ENCODE measurements at places on chromosomes 2 and 18.
A peak's percentile ranks its signal among the peaks of the same experiment; 100 is the strongest.

DNA sequence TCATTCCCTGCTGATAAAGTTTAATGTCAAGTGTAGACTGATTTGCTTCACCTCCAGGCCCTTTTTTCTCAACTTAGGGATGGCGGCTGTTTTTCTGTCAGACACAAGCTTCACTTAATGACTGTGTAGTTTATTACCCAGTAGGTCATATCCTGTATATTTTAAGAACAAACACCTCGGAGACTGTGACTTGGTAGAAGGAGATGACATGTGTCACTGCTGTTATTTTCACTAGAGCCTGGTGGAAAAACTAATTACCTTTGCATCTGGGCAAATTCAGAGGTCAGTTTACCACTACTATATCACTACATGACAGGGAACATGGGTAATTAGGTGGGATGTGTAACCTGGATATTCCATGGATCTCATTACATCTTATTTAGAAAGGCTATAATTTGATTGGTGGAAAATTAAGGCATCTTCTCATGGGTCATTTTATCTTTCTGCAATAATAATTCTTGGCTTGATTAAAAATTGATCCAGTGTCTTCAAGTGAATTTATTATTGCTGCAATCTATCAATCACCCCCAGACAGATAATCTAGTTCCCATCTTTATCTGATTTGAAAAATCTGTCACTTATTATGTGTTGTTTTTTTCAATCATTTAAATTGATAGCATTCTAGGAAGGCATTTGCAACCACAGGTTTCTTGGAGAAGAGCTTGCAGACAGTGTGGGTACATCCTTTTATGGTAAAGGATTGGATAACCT, 353.8 kb upstream of the SPRED2 start:
- no peak for DNase-seq

DNA sequence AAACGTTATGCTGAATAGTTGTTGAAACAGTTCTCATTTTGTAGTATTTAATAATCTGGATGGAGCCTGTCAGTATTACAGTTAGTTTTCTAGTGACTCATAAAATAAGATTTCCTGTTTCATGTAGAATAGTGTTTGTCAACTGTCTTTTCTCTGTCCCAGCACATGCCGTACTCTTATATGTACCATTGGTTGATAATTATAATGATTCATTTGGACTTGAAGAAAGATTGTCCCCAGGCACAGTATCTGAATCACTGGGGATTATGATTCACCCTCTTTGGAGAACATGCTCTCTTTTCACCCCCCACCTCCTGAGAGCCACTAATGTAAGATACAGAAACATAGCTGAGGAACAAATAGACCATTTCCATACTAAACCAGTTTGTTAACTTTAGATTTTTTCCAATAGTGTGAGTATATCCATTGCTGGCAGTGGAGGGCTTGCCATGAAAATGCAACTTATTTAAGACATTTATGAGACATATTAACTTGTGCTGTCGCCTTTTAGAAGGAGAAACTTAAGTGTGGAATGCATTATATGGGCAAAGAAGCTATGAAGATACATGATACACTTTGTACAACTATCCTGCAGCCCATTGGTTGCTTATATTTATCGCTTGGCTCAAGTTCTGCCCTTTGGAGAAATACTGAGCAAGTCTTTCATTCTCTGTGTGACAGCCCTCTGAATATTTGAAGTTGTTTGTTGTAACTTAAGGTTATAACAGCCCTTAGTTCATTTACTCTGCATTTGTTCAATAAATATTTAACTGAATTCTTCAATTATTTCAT, 12.4 kb downstream of the COPS8 start:
- DNase-seq: peak; percentile 95

DNA sequence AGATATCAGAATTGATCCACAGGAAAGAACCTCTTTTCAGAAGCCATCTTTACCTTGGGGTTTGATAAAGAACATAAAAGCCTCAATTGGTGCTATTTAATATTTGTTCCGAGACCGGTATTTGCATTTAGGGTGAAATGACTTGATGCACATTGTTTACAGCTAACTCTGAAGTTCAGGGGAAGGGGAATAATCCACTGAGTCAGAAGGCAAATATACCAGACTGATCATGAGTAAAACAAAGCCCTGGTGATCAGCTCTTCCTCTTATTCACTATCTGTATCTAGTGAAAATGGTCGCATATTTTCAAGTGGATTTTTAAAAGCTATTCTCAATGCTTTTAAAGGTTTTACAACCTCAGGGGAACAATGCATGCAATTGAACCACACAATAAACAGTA, 53.0 kb upstream of the ATP8B1 start:
- DNase-seq: no peak

- DNase-seq: peak; percentile 15
Measured at GRCh38 chr2:138602166-138602460, 100.5 kb downstream of the SPOPL start.

- no peak for DNase-seq
Measured at GRCh38 chr18:57997820-57998219, 46.2 kb upstream of the NEDD4L start.

- DNase-seq: no peak
Measured at GRCh38 chr2:128791985-128792320, 473.3 kb upstream of the HS6ST1 start.

DNA sequence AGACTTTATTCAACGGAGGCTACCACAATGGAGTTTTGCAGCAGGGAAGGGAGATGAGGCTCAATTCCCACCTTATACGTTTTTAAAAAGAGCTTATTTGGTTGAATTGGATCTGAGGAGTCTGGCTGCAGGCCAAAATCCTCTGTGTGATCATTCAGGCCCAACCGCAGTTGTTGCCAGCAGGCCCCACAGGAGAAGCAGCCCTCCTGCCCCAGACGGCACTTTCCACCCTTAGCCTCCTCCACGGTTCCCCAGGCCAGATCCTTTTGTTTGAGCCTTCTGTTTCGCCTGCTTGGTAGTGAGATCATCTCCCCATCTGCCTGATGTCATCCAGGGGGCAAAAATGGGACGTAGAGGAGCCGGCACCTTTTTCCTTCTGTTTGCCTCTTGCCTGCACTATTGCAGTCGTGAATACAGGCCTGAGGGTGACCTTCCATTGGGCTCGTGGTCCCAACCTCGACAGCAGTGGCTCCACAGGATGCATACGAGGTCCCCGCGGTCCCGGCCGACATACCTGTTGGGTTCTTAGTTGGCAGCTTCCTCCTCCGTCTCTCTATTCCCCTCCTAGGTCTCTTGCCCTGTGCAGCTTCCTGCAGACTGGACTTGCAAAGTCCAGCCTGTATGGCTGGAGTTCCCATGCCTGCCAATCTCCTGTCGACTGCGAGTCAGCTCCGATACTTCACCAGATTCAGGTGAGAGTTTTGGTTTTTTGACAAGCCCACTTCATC, 9.3 kb upstream of the GPR35 start:
- DNase-seq: no peak

DNA sequence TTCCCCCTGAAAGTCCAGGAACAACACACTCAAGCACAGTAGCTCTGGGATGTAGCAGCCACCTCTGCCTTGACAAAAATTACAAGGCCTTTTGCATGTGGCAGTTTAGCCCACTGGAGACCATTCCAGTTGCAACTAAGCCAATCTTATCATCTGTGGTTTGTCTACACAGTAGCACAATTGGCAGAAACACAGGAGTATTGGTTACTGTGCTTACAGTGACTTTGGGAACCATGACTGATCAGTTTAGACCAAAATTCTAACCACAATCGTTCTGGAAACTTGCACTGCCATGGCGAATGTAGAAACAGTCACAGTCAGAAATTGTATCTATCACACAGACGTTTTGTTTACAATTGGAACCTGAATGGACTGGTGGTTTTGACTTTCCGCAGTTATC, 403.7 kb upstream of the MEIS1 start:
- no peak for DNase-seq

- peak; percentile 85 for DNase-seq
Measured at GRCh38 chr2:219218732-219219701, at the start of gene ABCB6. Gene ABCB6, minus strand, starts transcription at chr2:219218958. Its CDS starts 285 bp downstream, at chr2:219218673.

DNA sequence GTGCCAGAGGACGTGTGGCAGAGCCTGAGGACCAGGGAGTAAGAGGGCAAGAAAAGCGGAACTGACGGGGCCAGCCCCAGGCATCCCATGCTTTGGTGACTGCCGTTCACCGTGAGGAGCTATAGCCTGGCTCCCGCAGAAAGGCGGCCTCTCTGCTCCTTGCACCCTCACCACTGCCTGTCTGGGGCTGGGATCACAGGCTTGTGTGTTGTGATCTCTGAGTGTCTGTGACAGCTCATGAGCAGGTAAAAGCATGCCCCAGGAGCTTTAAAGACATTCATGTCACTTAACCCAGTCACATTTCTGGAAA, 266.8 kb upstream of the RAB6C start:
- DNase-seq: no peak

DNA sequence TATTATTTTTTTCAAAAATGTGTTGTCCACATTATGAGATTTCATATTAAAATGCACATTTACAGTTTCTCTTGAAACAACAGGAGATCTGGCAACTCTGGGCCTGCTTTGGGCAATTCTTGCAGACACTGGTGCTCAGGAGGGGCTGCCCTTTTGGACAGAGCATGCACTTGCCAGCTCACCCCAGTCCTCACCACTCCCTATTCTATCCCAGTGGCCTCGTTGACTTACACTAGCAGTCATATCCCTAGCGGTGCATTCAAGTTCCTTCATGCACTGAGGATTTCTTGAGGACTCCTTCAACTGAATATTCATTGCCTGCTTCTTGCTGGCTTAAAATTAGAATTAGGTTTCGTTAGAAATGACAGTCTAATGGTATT, 87.9 kb upstream of the FHL2 start:
- DNase-seq: no peak
